AML-193 (cell line): ENCODE measurements at places on chromosomes 6 and 20.

GRCh38 chr20:15248618-15249395 is 911.4 kb upstream of the FLRT3 start:
- no peak for DNase-seq

GRCh38 chr6:25851961-25852360 is 20.1 kb upstream of the SLC17A1 start:
- DNase-seq = no peak

- no peak for DNase-seq
Observed at GRCh38 chr20:13318871-13319521, 97.9 kb downstream of the ISM1 start.

DNA sequence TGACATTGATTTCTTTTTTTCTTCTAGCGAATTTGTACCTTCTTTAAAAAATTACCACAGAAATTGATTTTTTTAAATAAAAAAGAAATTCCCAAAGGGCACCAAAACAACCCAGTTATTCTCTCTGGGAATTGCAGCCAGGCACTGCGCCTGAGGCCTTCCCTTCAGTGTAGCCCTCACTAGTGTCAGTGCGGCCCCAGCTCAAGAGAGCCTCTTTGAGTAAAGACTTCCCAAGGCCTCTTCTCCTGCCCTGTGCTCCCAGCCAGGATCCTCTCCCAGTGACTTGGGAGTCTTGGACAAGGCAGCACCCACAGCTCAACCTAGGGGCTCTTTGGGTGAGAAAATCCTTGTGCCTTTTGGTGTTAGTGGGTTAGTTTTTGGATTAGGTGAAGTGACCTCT is 41.5 kb downstream of the BPIFB4 start:
- no peak for DNase-seq

- DNase-seq = no peak
Observed at GRCh38 chr20:3758566-3758965, 9.0 kb downstream of the ADISSP start.

DNA sequence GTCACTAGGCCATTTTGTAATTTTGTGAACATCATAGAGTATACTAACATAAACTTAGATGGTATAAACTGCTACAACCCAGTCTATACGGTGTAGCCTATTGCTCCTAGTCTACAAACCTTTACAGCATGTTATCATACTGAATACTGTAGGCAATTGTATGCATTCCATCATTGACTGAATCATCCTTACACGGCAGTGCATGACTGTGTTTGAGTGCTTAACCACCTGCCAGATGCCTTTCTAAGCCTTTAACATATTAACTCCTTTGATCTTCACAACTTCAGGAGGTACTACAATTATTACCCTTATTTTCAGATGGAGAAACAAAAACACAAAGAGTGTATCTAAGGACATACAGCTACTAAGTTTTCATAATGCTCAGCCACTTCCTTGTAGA is 14.0 kb downstream of the DPPA5 start:
- DNase-seq = no peak

- no peak for DNase-seq
Observed at GRCh38 chr6:31908791-31909190, 6.9 kb upstream of the ZBTB12 start.

GRCh38 chr6:110476046-110476849 is at the start of gene SLC22A16:
Gene SLC22A16 (minus strand): TSS chr6:110476613. CDS start chr6:110476574, 39 bp downstream.
- DNase-seq = peak; percentile 42

DNA sequence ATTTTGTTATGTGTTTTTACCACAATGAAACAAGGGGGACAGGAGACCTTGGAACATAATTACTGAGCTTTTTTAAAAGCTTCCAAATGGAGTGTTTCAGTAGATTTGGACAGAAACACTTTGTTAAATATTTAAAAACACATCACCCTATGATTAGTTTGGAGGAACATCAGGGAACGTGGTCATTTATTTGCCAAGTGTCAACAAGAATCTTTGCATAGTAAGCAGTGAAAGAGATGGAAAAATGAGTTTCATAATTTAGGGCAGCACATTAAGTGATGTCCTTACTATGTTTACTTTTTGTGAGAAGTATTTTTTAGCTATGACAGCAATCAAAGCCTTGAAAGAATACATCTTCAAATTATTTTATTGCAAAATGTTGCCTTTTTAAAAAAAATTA is 82.6 kb downstream of the PROKR2 start:
- no peak for DNase-seq

DNA sequence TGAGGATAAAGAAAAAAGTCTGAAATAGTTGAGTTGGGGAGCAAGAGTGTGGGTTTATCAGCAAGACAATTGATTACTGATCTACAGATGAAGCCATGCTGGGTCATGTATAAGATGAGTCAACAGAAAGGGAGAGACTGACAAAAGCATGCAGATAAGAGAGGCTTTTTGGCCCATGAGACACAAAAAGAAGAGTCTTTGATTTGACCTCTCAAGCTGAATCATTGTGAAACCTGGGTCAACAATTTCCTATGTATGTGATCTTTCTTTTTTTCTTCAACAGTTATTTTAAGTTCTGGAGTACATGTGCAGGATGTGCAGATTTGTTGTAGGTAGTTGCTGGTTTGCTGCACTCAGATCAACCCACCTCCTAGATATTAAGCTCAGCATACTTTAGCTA is 15.9 kb downstream of the RIMS1 start:
- DNase-seq = no peak

GRCh38 chr6:168310945-168311344 is 8.6 kb downstream of the DACT2 start:
- no peak for DNase-seq
